HEK293T (cell line): ENCODE measurements at places on chromosomes 3 and 15.
A peak's percentile ranks its signal among the peaks of the same experiment; 100 is the strongest.

GRCh38 chr3:40173227-40173721 is 136.2 kb upstream of the EIF1B start:
- no peak for DNase-seq

GRCh38 chr3:47000198-47000815 is 20.8 kb downstream of the NBEAL2 start:
- DNase-seq: no peak

DNA sequence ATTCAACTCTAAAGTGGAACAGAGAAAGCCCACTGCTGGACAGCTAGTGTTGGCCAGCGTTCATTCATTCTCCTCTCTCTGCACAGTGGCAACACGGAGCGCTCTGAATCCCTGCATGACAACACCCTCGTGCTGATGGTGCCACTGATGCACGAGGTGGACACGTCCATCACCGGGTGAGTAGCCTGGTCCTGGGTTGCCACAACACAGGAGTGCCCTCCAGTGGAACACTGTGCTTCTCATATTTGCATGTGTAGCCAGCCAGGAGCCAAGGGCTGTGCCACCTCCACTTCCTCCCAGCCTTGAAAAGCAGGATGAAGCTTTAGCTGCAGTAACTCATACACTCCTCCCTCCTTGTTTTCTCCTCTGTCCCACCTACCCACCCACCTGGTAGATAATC is 120.0 kb upstream of the CTDSPL start:
- peak; percentile 27 for DNase-seq

DNA sequence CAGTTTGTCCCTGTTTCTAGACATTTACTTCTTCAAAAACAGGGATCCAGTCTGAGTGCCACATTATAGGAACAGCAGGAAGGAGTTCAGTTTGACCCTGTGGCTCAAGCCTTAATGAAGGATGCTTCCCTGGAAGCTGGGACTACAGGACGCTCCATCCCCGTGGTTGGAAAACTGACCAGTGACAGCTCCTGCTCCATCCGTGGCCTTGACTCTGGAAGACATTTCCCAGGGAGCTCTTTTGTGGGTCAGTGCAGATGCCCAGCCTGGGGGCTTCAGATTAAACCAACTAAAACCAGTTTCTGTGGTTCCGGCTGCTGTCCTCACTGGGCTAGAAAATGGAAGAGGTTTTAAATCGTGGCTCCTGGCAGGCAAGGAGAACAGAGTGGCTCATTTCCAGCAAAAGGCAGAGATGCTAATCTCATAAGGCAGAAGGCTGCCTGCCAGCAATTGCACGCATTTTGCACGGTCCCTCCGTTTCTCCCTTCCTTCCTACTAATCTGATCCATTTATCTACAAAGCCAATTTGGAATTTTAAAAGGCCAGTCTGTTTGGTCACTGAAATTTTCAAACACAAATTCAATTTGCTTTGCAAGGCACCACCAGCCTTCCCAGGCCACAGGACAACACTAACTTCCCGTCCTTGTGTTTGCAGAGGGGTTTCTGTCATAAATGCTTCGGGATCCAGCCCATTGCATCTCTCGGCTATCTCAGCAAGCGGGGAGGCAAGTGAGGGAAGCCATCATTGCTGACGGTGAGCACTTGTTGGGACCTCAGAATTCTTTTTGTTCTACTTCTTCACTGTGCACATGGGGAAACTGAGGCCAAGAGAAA is 6.2 kb upstream of the SSUH2 start:
- no peak for DNase-seq

- no peak for DNase-seq
Measured at GRCh38 chr3:89560568-89560967, 453.1 kb downstream of the EPHA3 start.
